ENCODE measurements at places on chromosomes 16 and 17.

GRCh38 chr16:51211148-51211547 is 60.1 kb upstream of the SALL1 start:
- no peak for DNase-seq

GRCh38 chr17:50057521-50057991 is 1.6 kb downstream of the ITGA3 start:
- DNase-seq, result peak; percentile 67

GRCh38 chr16:75022567-75022966 is 23.7 kb downstream of the ZNRF1 start:
- DNase-seq, result no peak

DNA sequence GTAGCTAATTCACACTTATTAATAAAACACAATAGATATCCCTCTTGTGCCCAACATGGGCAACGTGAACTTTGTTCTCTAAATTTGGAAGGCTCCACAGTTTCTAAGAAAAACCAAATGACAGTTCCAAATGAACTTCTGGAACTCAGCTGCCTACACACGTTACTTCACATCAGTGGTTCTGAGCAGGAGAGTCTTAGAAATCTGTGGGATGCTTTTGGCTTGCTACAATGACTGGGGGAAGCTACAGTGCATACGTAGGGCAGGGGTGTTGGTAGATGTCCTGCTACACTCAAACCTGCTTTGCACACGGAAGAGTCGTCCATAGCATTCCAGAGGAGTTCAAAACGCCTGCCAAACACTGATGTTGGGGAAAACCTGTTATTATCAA is 8.0 kb downstream of the TXNDC11 start:
- no peak for DNase-seq

DNA sequence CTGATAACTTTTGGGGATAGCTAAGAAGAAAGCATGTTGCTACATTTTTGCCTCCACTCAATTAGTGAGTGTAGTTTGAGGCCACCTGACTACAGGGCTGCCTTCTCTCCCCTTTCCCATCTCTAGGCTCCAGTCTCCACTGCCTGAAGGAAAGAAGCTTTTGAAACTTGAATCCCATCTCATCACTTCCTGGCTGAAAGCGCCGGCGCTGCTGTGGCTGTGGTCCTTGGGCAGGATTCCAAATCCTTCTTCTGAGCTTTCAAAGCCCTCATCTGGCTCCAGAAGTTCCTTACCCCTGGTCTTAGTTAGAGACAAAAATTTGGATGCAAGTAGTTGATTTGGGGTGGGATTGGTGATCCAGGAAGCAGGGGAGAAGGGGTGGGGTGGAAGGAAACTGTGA is 119.4 kb downstream of the FOXL1 start:
- no peak for DNase-seq

DNA sequence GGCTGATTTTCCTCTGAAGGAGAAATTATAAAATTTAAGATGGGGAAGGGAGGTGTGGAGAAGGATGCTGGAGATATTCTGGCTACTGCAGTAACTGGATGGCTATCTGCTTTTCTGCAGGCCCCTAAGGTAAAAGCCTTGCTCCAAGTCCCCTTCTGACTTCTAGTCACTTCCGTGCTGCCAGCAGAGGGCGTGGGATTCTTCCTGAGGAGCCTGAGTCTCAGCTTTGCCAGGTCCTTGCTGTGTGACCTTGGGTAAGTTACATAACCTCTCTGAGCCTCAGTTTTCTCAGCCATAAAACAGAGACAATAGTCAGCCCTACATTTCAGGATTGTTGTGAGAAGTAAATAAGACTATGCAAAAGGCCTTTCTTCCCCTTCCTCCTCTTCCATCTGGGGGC is 24.3 kb upstream of the TMEM220 start:
- DNase-seq, result peak; percentile 67

DNA sequence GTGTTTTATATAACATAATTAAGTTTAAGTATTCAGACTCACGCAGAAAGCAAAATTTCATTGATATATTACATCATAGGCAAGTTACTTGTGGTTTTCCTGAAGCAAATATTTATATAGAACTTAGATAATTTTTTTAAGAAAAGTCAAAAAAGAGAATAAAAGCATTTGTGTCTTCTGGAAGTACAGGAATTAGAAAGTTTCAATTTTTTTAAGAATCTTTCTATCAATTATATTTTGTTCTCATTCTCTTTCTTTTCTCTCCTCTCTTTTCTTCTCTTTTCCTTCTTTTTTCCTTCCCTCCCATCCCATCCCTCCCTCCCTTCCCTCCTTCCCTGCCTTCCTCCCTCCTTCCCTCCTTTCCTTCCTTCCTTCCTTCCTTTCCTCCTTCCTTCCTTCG is 120.7 kb upstream of the CDH8 start:
- DNase-seq, result no peak

DNA sequence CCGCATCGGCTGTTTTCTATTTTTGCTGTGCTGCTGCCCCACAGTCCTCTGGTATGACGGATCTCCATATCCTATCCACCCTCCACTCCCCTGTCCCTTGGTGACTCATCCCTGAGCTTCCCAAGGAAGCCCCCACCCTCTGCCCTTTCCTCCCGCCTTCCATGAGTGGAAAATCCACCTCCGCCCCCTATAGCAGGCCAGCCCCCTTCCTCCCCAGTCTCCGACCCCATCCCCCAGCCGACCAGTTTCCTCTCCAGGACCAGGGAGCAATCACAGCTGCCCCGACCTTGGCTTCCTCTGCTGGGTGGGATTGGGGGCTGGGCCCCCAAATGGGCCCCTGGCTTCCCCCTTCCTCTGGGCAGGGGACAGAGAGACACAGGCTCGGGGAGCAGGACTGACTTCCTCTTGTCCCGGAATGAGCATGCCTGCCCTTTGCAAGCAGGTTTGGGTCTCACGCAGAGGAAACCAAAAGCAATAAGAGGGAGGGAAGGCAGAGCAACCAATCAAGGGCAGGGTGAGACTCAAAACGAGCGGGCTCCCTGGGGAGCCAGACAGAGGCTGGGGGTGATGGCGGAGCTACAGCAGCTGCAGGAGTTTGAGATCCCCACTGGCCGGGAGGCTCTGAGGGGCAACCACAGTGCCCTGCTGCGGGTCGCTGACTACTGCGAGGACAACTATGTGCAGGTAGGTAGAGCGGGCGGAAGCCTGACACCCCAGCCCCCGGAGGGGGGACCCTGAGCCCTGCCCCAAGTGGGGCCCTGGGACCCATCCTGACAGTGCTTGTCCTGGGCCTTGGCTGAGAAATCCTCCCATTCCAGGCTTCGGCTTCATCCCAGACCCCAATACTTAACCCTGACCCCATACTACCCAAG is at the start of the genes ABI3 and GNGT2:
ABI3 (plus strand) TSS at position 550 of the 872 bp plus-strand sequence; CDS start at position 568, 18 bp downstream.
GNGT2 (minus strand) TSS at position 417 of the 872 bp plus-strand sequence. CDS start 3,152 bp downstream, outside the sequence.
- DNase-seq, result peak; percentile 54

Measured in left colon (tissue), 2 donors.